Right forelimb (tissue), 1 donor: ENCODE measurements at places on chromosomes 5 and 9.

GRCh38 chr5:73625372-73625943, 538 bp upstream of the ARHGEF28 start:
- no peak for DNase-seq

- peak; percentile 47 for DNase-seq
Measured at GRCh38 chr9:95103281-95103771, 214.2 kb downstream of the FANCC start.

DNA sequence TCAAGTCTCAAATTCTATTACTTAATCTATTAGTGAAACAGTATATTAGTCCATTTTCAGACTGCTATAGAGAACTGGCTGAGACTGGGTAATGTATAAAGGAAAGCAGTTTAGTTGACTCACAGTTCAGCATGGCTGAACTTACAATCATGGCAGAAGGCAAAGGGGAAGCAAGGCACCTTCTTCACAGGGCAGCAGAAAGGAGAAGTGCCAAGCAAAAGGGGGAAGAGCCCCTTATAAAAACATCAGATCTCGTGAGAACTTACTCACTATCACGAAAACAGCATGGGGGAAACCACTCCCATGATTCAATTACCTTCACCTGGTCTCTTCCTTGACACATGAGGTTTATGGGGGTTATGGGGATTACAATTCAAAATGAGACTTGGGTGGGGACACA, 67.9 kb upstream of the CHSY3 start:
- no peak for DNase-seq

DNA sequence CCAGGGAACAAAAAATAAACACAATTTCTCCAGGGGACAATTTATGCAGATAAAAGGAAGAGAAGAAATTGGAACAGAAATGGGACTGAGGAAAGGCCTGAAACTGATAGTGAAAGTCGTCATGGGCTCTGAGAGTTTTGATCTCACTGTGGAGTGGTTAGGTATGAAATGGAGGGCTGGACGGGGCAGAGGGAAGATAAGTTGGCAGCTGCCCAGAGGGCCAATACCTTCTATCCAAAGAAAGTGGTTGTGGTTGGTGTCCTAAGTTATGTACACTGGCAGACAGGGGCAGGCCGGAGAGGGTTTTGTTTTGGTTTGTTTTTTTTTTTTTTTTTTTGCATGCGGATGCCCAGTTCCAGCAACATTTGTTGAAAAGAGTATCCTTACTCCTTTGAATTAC, 46.1 kb downstream of the ZNF618 start:
- no peak for DNase-seq

- DNase-seq = no peak
Measured at GRCh38 chr5:80935811-80936385, 24.3 kb upstream of the RASGRF2 start.

GRCh38 chr5:91707521-91707841, 324.4 kb upstream of the ARRDC3 start:
- no peak for DNase-seq

- peak; percentile 42 for DNase-seq
Measured at GRCh38 chr9:69757996-69758675, 1.7 kb downstream of the PTAR1 start.

DNA sequence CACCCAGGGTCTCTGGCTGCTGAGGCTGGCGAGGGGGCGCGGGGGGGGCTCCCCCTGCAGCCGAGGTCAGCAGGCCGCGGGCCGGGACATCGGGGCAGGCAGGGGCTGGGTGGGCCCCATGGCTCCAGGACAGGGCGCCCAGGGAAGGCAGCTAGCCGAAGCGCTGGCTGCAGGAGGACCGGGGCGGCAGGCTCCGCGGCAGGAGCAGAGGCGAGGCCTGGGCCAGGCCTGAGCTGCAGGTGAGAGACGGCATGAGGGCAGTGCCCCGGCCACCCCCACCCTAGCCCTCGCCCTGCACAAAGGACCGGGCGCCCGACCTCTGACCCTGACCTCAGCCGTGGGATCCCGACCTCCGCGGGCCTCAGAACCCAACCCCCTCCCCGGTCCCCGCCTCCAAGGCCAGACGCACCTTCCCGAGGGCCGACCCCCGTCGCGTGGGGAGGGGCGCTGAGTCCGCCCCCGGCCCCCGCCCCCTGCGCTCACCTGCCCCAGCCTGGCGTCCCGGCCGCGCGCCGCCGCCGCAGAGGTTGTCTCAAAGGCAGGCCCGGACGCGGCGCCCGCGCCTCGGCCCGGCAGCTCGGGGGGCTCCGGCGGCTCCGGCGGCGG, 431 bp downstream of the RNF208 start:
- DNase-seq = no peak

GRCh38 chr5:127934791-127935256, 148.7 kb upstream of the SLC12A2 start:
- no peak for DNase-seq

GRCh38 chr5:68548959-68549676, 333.6 kb downstream of the PIK3R1 start:
- no peak for DNase-seq

GRCh38 chr9:129464972-129465833, 155.7 kb downstream of the C9orf50 start:
- peak; percentile 67 for DNase-seq

- no peak for DNase-seq
Measured at GRCh38 chr9:136407911-136408310, 2.5 kb downstream of the ENTR1 start.

- peak; percentile 69 for DNase-seq
Measured at GRCh38 chr5:42950456-42951292, 89.4 kb downstream of the ANXA2R start.

DNA sequence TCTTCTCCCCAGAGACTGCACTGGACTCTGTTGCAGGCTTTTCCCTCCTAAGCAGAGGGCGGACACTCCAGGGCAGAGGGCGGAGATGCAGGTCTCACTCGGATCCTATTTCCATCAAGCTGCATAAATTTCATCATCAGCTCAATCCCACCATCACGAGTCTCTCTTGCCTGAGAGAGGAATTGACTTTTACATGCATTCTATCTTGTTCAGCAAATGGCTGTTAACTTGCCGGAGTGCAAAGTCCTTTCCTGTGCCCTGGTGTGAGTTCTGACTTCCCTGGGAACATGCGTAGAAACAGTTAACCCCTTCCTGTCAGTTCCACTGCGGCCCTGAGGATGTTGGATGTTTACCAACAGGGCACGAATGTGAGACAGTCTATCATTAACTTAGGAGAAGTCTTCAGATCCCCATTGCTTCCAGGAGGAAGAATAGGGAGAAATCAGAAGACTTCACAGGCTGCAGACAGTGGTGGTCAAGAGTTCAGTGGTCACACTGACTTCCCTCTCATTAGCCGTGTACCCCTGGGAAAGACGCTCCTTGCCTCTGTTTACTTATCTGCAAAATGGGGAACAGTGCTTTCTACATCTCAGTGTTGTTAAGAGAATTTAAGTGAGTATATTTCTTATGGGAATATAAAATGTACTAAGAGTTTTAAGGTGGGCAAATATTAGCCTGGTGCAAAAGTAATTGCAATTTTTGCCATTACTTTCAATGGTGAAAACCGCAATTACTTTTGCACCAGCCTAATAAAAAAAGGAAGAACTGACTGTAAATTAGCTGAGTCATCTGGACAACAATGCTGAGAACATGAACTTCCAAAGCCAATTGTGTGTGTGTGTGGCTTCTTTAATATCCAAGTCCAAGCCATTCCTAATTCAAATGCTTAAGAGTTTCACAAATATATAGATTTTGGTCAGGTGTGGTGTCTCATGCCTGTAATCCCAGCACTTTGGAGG, 248.0 kb downstream of the DRD1 start:
- DNase-seq = no peak

DNA sequence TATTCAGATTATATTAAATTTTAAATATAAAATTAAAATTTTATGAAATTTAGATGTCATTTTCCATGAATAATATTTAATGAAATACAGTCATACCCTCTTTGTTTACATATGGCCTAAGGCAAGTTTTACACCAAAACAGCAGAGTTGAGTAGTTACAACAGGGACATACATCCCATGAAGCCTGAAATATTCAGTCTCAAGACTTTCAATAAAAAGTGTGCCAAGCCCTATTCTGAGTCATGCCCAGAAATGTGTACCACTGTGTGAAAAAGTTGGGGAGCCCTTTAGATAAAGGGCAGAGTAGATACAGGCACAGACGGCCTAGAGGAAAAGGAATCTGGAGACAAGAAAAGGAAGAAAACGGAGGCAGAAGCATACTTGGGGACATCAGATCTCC, 261.3 kb downstream of the SGCD start:
- DNase-seq = no peak

- DNase-seq = no peak
Measured at GRCh38 chr9:18658804-18659705, 185.1 kb downstream of the ADAMTSL1 start.

DNA sequence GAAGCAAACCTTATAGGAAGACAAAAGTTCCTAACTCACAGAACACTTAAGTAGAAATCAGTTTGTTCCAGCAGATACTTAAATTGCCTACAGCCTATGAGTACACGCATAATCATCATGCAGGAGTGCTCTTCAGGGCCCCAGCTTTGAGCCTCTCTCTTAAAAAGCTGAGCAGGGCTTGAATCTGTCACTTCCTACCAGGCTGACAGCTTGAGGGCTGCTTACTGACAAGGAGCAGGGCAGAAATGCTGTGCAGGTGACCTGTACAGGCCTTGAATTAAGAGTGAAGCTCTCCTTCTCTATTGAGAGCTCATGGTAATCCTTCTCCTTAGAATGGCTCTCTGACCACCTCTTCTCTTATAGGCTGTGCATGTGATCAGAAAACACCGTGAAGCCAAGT, 66.5 kb upstream of the MAST4 start:
- no peak for DNase-seq

DNA sequence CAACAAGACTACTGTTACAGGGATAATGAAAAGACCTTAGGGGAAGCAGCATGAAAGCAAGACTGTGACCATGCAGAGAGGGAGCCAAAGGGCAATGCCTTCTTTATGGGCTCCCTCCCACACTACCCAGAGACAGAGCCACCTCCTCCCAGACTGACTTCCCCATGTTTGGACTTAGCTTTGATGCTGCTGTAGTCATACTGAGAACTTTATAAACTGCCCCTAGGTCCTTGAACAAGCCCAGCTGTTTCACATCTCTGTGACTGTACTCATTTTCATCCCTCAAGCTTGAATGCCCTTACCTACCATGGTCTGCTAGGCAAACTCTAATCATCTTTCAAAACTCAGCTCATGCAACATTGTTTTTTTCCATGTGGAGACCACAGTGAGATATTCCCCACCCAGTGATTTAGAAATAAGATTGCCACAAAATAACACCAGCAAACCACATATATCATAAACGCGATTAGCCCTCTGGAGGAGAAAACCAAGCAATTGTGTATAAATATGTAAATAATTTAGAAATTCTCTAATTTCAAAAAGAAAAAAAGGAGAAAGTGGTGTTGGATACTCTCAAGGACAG, 23.4 kb upstream of the FAM169A start:
- no peak for DNase-seq

DNA sequence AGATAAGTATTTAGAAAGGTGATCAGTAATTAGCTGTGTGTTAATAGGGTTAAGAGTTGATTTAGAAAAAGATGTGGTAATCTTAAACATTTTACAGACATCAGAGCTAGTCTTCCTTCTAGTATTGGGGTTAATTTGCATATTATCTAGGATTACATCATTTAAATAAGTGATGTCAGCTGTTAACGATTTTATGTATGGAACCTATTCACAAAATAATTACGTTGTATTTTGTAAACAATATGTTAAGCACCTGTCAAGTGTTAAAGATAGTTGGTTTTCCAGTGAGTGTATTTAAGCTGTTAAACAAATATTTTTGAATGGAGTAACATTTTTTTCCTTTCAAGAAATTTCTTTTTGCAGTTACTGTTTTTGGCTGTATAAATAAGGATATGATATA, 2.2 kb downstream of the DCP2 start:
- no peak for DNase-seq

- no peak for DNase-seq
Measured at GRCh38 chr9:86043999-86044398, 55.4 kb downstream of the GOLM1 start.
